ENCODE measurements at places on chromosomes 16 and 17. TPM values are rescaled to one million over a fixed set of nuclear protein-coding genes. Genes with fewer than 3 reads are reported as not detected.

- DNase-seq: no peak
Measured at GRCh38 chr17:78944956-78945355, 19.8 kb upstream of the TIMP2 start.

DNA sequence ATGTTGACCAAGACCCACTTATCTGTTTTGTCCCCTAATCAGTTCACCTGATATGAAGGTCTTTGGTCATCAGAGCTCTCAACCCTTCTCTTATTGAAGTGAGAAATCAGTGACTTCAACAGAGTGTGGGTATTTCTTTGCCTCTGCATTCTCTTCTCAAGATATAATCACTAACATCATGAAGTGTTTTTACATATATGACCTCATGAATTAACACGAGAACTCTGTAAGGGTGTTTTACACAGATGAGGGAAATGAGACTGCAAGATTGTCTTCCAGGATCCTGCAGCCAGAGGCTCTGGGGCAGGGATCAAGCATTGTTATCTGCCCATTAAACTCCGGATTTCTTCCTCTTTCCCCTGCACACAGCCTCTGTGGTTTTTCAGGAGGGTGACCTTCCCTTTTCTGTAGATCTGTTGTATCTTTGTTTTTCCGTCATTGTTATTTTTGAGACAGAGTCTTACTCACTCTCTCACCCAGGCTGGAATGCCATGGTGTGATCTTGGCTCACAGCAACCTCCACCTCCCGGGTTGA lies 22.7 kb downstream of the LCMT1 start:
- DNase-seq: no peak

DNA sequence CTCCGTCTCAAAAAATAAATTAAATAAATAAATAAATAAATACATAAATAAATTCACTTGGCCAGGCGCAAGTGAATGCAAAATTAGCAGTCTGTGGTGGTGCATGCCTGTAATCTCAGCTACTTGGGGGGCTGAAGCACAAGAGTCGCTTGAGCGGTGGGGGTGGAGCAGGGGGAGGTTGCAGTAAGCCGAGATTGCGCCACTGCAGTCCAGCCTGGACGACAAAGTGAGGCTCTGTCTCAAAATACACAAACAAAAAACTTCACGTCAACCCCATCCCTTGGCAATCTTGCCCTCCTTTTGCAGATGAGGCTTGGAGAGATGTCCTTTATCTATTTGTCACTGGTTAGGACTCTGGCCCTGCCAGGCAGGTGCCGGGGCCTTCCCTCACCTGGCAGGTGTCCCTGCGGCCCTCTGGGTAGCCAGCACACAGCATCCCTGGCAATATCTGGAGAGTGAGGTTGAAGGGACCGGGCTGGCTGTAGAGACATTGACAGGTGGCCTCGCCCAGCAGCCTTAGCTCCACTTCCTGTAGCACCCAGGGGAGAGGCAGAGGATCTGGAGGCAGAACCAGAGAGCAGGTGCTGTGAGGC lies 4.4 kb downstream of the PRSS36 start:
- no peak for DNase-seq

GRCh38 chr17:45129426-45129939 lies 2.8 kb downstream of the PLCD3 start:
- no peak for DNase-seq

DNA sequence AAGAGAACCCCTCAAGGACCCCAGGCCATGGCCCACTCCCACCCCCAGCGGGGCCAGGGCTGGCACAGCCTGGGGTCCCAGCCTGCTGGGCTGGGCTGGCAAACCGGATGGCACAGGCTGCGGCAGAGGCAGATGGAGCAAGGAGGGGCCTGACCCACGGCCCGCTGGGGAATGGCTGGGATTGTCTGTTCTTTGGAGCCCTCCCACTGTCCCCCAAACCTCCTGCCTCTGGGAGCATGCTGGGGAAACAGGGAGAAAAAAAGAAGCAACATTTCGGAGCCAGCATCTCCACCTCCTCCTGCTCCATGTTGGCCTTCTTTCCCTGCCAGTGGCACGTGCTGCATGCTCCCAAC lies 37.1 kb upstream of the LHX1 start:
- peak; percentile 62 for DNase-seq

DNA sequence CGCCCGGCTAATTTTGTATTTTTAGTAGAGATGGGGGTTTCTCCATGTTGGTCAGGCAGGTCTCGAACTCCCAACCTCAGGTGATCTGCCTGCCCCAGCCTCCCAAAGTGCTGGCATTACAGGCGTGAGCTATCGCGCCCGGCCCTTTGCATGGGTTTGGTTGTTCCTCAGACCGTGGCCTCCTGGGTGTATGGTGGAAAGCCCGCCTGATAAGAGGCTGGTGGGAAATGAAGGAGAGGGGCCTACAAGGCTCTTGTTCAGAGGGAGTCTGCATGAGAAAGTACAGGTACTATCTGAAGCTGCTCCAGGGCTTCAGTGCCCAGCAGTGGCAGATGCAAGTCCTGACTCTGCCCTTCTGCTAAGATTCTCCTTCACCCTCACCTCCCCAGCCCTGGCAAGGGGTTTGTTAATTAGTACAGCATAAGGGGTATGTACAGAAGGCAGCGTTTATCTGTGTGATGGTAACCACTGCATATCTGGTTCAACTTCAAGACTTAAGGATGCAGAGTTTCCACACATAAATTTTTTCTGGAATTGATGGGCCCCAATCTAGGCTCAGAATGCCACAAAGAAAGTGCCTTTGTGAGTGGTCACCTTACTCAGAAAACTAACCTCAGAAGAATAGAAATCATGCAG lies 24.2 kb downstream of the GRB7 start:
- no peak for DNase-seq

- DNase-seq: no peak
Measured at GRCh38 chr16:25370541-25370940, 112.9 kb upstream of the ZKSCAN2 start.

DNA sequence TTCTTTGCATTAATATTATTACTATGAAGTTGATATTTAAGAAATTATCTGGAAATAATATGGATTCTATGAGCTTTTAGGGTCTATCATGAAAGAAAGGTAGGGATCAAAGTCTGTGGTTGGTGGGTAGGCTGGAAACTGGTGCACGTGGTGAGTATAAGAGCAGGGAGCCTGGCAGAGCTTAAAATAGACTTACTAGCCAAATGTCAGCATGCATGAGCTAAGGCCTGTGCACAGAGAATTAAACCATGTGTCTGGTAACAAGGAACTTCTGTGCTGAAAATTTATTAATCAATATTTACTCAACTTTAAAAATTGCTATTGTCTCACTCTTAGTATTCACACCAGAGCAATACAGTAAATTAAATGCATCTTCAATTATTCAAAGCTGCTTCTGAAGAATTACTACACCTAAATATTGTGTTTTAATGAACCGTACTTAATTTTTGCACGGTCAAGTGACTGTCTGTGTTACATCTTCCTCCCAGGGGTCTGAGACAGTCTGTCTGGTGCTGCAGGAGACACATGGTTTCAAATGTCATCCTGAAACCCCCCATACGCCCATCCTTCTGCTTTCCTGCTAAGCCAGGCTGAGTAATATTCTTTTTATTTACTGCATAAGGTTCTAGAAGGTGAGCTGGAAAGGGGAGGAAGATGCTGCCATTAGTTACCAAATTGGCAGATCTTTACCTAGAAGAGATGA lies 161.0 kb upstream of the NLRP1 start:
- DNase-seq: no peak

- DNase-seq: no peak
Measured at GRCh38 chr17:17351901-17352781, 49.0 kb downstream of the NT5M start.

DNA sequence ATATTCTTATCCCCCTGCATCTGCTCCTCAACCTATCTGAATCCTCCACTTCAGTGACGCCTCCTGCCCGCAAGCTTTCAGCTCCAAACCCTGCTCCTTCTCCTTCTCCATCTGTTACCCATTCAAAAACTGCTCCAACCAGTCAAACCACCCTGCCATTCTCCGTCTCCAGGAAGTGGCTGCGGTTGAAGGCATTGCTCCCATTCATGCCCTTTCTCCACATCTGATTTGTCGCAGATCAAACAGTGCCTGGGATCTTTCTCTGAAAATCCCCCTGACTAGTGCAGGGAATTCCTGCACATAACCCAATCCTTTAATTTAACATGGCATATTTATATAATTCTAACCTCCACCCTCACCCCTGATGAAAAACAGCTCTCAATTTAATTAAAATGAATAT lies 56.3 kb downstream of the SLFN5 start:
- no peak for DNase-seq

DNA sequence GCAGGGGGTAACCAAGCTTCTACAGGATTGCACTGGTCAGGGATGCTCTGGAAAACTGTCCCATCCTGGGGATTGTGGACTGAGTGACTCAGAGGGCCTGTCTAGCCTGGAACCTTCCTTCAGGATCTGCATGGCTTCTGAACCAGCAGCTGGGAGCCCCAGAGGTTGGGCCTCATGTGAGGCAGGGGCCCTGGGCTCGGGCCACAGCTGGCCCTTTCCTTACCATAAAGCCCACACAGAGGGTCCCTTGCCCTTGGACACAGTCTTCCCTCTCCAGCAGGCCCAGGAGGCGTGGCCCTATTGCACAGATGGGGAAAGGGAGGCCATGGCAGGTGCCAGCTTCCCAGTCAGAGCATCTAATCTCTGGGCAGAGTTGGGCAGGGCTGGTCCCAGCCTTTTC lies 30.5 kb downstream of the ADCY7 start:
- DNase-seq: no peak

DNA sequence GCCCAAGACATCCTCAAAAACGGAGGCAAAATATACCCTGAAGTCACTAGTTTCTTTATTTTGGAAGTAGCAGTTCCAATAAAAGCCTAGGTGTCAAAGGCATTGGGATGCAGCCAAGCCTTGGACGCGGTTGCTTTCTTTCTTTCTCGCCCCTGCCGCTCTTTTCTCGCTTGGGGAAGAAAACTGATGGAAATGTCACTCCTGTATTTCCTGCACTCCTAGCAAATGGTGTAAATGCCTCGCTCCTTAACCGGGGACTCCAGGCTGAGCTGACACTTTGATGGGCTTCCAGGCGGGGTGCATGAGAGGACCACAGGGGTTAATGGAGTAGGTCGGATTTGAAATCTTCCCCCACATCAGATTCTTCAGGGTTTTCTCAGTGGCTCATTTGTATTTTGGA lies 114.1 kb downstream of the FOXL1 start:
- DNase-seq: no peak

GRCh38 chr16:83027973-83028372 lies 401.2 kb downstream of the CDH13 start:
- DNase-seq: no peak

- no peak for DNase-seq
Measured at GRCh38 chr17:74758848-74759168, 10.4 kb downstream of the NHERF1 start.

- DNase-seq: no peak
Measured at GRCh38 chr16:85908889-85909589, 10.1 kb downstream of the IRF8 start.

- DNase-seq: no peak
Measured at GRCh38 chr16:86555704-86556075, 655 bp upstream of the MTHFSD start.

DNA sequence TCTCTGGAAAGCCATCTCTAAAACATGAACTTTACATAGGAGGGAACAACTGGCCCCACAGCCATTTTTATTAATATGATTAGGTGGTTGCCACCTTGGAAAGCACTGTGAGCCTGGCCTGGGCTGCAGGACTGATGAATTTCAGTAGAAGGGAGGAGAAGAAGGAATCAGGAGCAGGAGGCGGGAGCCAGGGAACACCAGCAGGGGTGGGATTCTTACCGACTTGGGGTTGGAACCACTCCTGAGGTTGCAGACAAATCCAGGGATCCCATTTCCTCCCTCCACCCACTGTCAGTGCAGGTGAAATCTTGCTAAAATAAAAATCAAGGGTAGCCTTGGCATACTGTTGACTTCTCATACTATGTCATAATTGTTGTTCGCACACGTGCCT lies 16.9 kb upstream of the MAP3K14 start:
- DNase-seq: no peak

- DNase-seq: peak; percentile 31
Measured at GRCh38 chr16:83842756-83843507, 35.2 kb downstream of the HSBP1 start.

GRCh38 chr17:34146440-34147043 lies 108.5 kb upstream of the CCL2 start:
- DNase-seq: no peak

GRCh38 chr16:78444-79150 lies 572 bp downstream of the MPG start:
- DNase-seq: peak; percentile 45

DNA sequence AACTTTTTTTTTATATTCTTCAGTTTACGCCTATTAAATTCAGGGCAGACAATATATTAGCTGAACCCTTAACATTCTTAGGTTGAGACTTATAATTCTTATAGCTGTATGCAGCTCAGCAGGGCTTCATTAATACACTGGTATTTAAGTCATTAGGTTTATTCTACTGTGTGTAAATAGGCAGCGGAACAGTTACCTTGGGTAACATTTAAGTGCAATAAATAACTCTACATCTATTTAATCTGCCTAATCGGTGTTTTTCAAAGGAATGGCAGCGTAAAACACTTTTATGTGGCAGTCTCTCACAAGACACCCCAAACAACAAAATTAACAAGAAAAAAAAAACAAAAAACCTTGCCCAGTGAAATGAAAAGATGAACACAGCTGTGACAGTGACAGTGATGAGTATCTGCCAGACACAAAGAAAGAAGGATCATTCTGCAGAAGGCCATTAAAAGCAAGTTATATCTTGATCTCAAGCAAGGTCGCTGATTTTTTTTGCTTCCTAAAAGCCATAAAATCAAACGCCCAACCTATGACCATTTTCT lies 32.6 kb downstream of the KCNJ2 start:
- no peak for DNase-seq

GRCh38 chr16:78230832-78231231 lies 131.4 kb downstream of the WWOX start:
- no peak for DNase-seq

- no peak for DNase-seq
Measured at GRCh38 chr17:68600067-68600930, 868 bp downstream of the FAM20A start.

GRCh38 chr17:2055292-2056205 lies 646 bp downstream of the HIC1 start:
- no peak for DNase-seq

- DNase-seq: no peak
Measured at GRCh38 chr16:88384222-88385111, 1.7 kb downstream of the ZNF469 start.

- no peak for DNase-seq
Measured at GRCh38 chr17:62965686-62966425, at the start of gene TANC2. Gene TANC2 (plus strand): TSS chr17:62966235. CDS start chr17:63009560, 43,325 bp downstream.

Gene STX1B
- total RNA-seq: 46.5 TPM

Gene TBC1D28
- total RNA-seq: not detected

Gene SULT1A4
- total RNA-seq: 3.1 TPM

Gene KRTAP1-1
- total RNA-seq: not detected

Gene KRTAP2-1
- not detected for total RNA-seq

Gene RHBDL1
- total RNA-seq: 4.1 TPM

Gene MGAT5B
- 18.1 TPM for total RNA-seq

Gene RGS9
- total RNA-seq: 19.1 TPM

Gene GCGR
- total RNA-seq: 0.50 TPM

Gene CCL16
- 0.28 TPM for total RNA-seq

Gene CIAPIN1
- total RNA-seq: 62.9 TPM

Gene CHAD
- total RNA-seq: 0.89 TPM

Gene CD300LB
- not detected for total RNA-seq
